Adrenal gland (tissue), 19 donors: ENCODE measurements at places on chromosomes 6 and 20. TPM values are rescaled to one million over a fixed set of nuclear protein-coding genes. Genes with fewer than 3 reads are reported as not detected.

The MTCH1 gene
- 387 TPM for total RNA-seq

The CAP2 gene
- total RNA-seq, result 13.4 TPM

The CPNE5 gene
- 1.3 TPM for total RNA-seq

The TMC2 gene
- total RNA-seq, result not detected

The ALDH8A1 gene
- 0.24 TPM for total RNA-seq

The CFB gene
- total RNA-seq, result 166 TPM

The SOX18 gene
- 34.9 TPM for total RNA-seq

The DPPA5 gene
- total RNA-seq, result not detected

The ADGB gene
- total RNA-seq, result not detected

The LY6G5C gene
- not detected for total RNA-seq
